ENCODE measurements at places on chromosomes 3 and 15. TPM values are rescaled to one million over a fixed set of nuclear protein-coding genes. Genes with fewer than 3 reads are reported as not detected.

DNA sequence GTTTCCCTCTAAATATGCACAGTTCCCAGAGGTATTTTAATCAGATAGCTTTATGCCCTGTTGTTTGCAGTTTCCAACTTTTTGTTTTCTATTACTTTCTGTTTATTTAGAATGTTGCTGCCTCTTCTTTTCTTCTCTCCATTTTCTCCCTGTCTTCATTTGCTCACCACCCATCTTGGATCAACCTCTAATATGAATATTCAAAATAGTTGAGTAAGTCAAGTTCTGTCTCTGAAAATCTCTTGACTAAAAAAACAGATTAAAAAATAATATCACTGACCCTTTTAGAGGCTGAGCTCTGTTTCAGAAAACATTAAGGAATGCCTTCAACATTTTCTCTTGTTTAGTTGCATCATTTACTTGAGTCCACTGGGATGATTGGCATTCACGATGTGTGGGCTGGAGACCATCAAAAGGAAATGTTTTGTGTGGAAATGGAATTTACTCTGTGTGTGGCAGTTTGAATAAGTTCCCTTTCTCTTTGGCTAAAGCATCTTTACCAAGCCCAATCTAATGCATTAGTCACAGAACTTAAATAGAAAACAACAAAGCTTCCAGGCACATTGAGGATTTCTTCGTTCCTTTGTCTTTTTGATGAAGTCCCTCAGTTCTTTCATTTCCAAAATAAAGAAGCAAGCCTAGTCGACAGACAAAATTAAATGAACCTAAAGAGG is 633.9 kb upstream of the TGFBR2 start:
- peak; percentile 66 for DNase-seq

DNA sequence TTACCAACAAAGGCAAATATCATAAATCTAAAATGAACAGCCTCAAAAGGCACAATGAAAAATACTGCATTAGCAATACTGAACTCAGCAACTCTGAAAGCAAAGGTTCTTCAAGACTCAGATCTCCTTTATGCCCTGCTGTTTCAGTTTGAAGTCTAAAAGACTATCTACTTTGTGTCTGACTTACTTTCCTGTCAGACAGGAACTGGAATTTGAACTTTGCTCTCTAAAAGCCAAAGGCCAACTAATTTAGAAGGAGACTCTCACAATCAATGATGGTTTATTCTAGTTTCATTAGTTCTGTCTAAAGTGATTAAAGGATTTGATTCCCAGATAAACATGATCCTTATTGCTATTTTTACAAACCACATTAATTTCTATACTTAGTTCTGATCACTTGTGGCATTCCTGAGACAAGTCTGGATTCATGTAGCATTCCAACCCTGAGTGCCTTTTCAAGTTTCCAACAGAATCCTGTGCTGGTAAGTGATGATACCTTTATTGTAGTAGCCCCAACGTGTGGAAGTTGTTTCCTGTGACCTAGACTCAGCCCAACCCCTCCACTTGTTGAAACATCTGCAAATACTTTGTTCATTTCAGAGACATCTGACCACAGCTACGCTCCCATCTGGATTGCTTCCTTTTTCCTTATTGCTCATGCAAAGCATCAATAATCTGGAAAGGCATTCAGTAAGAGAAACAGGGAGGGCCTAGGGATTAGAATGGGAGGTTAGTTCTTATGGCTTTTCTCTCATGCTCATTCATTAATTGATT is 14.9 kb upstream of the LEKR1 start:
- no peak for DNase-seq

DNA sequence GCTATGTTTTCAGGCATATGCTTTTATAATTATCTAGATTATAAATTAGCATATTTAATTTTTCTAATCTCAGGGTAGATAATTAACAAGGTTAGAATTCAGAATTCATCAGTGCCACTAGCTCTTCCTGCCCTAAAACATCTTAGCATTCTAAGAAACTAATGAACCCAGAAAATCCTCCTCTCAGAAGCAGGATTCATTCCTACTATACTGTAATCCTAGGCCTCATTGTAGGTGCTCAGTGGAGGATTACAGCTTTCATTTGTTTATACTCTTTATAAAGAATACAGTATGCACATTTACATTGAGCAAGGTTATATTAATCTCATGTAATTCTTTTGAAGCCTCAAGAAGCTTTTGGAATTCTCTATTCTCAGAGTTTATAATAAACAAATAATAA is 20.9 kb downstream of the ACAD11 start:
- DNase-seq = no peak

DNA sequence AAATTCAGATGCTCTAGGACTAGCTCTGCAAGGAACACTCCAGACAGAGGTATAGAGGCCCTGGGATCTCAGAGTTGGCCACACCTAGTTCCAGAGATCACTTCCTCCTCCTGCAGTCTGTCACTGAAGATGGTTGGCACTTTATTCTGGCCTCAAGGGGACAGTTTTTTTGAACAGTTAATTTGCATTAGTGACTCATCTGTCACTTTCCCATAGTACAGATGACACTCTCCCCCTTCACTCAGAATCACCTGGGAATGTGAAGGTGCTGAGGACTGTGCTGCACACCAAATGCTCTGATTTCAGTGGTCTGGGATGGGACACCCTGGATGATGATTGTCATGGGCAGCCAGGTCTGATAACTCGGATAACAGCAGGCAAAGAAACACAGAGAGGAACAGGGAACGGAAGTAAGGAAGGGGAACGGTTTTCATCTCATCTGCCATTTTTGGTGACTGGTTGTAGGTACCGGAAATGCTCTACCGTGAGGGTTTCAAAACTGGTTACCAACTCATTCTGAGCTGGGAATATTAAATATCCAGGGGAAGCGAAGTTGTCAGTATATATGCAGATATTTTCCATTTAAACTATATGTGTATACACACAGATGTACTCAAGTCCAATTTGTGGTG is 232.5 kb upstream of the ST8SIA2 start:
- no peak for DNase-seq

GRCh38 chr3:31802981-31803740 is 177.9 kb downstream of the OSBPL10 start:
- no peak for DNase-seq

DNA sequence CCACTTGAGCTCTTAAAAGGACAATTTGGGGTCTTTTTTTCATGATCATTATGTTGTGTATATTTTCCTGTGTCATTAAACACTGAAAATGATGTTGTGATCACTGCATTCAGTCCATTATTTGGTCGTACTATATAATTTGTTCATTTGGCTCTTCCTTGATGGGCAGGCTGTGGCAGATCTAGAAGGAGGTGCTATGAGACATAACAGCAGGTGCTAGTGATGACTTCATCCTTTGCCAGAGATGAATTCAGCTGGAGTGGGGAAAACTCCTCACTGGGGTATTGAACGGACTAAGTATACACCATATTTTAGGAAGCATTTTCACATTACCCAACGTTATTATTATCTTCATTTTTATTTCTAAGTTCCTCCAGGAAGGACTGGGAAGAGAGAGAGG is 12.0 kb downstream of the CMTM7 start:
- peak; percentile 77 for DNase-seq

GRCh38 chr3:127183931-127184869 is 8.7 kb upstream of the PRR23E start:
- no peak for DNase-seq

- peak; percentile 40 for DNase-seq
Observed at GRCh38 chr3:188139466-188139865, 14.5 kb upstream of the LPP start.

The TMCO5A gene
- total RNA-seq = not detected

The ARL13B gene
- total RNA-seq = 9.4 TPM

The ADGRG7 gene
- not detected for total RNA-seq

The ACTRT3 gene
- total RNA-seq = 2.8 TPM

The RTP4 gene
- total RNA-seq = 0.11 TPM

Data from myocyte (in vitro differentiated cells).